ENCODE measurements at places on chromosomes 7 and 10. TPM values are rescaled to one million over a fixed set of nuclear protein-coding genes. Genes with fewer than 3 reads are reported as not detected.

DNA sequence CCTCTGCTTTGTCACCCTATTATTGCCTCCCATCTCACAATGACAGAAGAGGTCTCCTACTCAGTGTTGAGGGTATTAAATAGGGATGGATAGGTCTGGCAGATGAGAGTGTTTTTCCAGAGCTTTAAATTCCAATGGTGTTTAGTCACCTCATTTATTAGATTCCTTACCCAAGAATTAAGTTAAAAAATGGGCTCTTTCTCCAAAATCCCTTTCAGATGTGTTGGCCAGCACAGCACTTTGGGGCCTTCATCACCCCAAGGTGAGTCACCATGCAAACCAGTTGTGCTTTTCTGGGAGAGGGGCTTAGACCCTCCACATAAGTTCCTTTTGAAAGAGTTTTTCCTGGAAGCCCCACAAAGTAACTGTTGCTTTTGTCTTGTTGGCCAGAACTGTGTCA lies 78.4 kb downstream of the CYP26A1 start:
- peak; percentile 36 for DNase-seq

DNA sequence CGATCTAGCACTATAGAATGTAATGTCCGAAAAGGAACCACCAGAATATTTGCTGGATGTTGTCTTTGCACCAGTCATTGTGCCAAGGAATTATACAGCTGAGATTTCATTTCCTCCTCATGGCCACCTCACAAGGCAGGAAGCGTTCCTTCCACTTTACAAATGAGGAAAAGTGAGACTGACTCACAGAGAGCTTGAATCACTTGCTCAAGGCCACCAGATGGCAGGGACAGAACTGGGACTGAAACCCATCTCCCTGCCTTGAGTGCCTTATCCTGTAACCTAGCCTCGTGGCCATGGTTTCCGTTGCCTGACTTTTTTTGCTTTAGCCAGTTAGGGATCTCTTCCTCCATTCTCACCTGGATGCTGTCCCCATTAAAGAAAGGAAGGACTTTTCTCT lies 44.7 kb upstream of the PDZD8 start:
- DNase-seq: peak; percentile 81

DNA sequence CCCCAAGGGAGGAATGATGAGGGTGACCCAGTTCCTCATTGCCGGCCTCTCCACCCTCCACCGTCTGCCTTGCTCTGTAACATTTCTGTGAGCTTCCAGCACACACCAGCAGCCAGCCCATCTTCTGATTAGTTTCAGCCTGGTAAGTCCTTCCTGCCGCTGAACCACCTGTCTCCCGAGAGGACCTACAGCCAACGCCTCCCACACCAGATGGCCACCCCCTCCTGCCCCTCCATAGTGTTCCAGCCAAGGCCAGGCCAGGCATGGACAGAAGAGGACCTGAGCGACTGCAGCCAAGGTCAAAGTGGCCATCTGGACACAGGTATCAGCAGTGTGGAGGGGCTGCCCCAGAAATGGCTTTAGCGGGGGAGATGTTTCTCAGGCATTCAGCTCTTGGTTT lies 170.7 kb upstream of the CTBP2 start:
- DNase-seq: no peak

- DNase-seq: no peak
Measured at GRCh38 chr7:110750931-110751605, 339.9 kb upstream of the LRRN3 start.

DNA sequence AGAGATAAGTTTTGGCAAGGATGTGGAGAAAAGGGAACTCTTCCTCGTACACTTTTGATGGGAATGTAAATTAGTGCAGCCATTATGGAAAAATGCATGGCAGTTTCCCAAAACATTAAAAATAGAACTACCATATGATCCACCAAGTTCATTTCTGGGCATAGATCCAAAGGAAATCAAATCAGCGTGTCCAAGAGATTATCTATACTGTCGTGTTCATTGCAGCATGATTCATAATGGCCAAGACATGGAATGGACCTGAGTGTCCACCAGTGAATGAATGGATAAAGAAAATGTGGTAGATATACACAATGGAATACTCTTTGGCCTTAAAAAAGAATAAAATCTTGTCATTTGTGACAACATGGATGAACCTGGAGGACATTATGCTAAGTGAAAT lies 70.3 kb upstream of the RSU1 start:
- DNase-seq: peak; percentile 21

- no peak for DNase-seq
Measured at GRCh38 chr10:11444531-11445228, 166.8 kb downstream of the USP6NL start.

DNA sequence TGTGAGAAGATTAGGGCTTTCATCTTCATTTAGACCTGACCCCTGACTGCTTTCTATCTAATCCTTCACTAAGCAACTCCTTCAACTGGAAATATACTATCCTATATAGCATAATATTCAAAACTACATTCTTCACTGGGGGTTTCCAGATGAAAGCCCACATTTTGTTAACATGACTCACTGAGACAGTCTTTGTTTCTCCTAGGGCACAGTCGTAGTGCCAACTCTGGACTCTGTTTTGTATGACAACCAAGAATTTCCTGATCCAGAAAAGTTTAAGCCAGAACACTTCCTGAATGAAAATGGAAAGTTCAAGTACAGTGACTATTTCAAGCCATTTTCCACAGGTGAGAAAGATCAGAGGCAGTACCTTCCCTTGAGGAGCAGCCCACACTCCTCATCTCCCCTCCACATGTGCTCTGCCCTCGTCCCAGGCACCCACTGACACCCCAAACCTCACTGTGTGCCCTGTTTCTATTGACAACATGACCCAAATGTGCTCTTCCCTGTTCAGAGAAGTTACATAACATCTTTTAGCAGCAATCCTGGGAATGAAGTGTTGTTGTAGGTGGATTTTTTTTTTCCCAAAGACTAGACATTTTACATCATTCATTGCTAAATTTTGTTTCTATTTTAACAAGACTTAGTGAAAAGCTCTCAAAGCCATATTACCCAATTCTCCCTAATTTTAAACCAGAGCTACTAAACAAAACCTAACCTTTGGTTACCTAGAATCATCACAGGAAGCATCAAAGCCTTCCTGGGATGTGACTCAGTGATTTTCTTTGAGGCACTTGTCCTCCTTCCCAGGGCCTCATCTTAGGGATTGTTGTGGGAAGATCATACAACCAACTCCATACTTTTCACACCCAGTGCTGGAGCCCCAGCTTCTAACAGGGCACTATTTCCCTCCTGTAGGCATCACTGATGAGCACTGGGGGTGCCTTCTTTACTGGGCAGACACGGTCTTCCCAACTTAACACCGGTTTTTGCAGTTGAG lies 10.7 kb downstream of the CYP2E1 start:
- DNase-seq: peak; percentile 8

DNA sequence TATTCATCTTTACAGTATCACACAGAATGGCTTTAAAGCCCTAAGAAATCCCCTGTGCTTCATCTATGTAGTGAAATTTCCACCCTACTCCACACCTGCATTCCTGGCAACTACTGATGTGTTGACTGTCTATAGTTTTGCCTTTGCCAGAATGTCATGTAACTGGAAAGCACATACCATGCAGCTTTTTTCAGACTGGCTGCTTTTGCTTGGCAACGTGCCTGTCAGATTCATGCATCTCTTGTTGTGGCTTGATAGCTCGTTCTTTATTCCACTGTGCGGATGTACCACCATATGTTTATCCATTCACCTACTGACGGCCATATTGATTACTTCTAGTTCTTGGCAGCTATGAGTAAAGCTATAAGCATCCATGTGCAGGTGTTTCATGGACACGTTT lies 30.6 kb downstream of the RBM17 start:
- peak; percentile 27 for DNase-seq

DNA sequence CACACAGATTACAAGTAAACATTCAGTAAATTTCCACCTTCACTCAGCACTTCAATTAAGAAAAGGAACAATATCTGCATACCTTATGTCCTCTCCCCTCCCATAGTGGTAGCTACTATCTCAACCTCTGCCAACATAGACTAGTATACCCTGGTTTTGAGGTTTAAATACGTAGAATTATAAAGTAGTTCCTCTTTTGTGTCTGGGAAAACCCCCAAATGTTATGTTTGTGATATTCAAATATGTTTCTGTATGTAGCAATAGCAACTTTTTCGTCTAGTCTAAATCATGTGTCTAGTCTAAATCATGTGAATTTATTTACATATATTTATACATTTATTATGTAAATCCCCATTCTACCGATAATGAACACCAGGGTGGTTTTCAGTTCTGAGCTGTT lies 13.2 kb upstream of the CAMK2B start:
- no peak for DNase-seq

GRCh38 chr10:129057856-129058663 lies 409.0 kb upstream of the MGMT start:
- DNase-seq: no peak

- DNase-seq: no peak
Measured at GRCh38 chr7:87119581-87119980, 32.7 kb upstream of the DMTF1 start.

DNA sequence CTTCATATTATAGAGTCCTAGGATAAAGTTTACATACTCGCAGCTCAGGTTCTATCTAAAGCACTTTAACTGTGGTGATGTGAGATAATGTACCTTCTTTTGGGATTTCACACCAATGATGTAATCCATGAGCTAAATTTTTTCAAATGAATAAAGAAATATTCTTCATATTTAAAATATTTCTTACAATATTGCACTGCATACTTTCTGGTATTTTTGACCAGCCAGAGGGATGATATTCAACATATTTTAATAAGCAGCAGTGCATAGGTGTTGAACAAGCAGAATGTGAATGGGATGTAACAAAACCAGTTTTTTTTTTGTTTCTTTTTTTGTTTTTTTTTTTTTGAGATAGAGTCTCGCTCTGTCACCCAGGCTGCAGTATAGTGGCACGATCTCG lies 73.2 kb upstream of the TRIM24 start:
- no peak for DNase-seq

GRCh38 chr10:106682175-106682574 lies 482.3 kb downstream of the SORCS1 start:
- peak; percentile 3 for DNase-seq

GRCh38 chr10:102344067-102344466 lies 51.4 kb upstream of the NFKB2 start:
- peak; percentile 96 for DNase-seq

- DNase-seq: no peak
Measured at GRCh38 chr7:137747359-137748031, 99.3 kb downstream of the DGKI start.

DNA sequence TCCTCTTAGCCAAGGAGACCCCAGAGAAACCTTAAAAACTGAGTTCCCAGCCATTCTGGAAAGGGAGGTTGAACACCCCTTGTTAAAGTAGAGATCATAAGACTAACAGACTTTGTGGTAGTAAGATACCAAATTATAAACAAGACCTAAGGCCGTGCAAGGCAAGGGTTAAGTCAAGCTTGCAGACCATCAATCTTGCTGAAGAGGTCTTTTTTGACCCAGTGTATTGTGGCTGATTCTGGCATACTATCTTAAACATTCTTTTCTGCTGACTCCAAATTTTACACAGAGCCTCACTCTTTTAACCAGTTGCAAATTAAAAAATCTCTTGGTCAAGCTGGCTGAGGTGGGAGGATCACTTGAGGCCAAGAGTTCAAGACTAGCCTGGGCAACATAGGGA lies 1.2 kb upstream of the TBRG4 start:
- no peak for DNase-seq

- no peak for DNase-seq
Measured at GRCh38 chr10:97816609-97817008, 33.0 kb upstream of the GOLGA7B start.

DNA sequence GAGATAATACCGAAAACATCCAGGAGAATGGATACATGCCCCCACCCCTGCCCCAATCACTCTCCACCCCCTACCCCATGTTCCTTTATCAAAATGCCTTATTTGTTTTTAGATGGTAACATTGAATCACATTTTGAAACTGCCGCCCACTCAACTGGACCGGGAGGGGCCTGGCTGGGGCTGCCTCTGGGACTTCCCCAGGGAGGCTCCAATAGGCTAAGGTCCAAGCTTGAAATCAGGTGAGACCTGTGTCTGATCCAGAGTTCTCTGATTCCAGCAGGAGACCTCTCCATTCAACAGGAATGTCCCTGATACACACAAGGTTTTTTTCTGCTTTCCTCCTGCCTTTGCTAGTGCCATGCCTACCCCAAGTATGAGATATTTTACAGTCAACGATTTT lies 43.8 kb upstream of the ACSL5 start:
- DNase-seq: no peak

DNA sequence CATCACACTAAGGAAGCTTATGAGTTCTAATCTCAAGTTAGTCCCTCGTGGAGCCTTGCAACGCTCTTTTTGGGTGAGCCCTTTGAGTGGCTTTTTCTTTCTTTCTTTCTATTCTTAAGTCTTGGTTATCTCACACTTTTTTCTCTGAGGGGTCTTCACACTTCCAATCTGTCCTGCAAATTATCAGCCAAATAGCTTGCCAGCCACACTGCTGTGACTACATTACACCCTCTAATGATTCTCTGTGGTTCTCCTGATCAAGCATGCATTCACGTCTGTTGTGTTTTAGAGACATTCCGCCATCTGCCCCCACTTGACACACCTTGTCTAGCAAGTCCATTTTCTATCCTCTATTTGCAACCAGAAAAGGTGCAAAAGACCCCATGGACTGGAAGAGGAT lies 340.2 kb downstream of the THSD7A start:
- no peak for DNase-seq

DNA sequence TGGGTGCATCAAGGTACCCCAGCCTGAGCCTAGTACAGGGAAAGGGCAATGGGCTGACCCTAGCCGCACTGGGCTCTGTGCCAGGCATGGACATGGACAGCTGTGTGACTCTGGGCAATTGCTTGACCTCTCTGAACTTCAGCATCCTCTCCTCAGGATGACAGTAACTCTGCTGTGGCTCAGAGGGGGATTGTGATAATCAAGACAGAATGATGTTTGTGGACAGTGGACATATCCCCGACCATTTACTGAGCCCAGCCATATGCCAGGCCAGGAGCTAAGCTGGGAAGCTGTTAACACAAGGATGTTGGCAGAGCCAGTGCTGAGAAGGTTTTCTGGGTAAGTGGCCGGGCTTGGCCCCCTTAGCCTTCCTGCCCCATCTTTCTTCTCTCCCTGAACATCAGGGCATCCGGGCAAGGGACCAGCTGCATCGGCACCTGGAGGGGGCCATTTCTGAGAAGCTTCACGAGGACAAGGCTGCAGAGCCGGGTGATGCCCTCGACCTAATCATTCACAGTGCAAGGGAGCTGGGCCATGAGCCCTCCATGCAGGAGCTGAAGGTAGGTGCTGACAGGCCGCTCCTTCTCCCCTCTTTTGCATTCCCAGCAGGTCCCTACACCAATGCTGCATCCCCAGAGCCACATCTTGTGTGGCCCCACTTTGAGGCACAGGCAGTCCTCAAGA lies 3.5 kb downstream of the CYP26C1 start:
- no peak for DNase-seq

- DNase-seq: no peak
Measured at GRCh38 chr10:129645487-129645886, 178.4 kb downstream of the MGMT start.

Gene CADPS2
- 2.0 TPM for total RNA-seq

Gene ANKRD1
- total RNA-seq: not detected

Gene OPALIN
- total RNA-seq: not detected

Gene PPP1R9A
- total RNA-seq: 1.0 TPM

Gene NKX2-3
- total RNA-seq: not detected

Gene GIMAP7
- not detected for total RNA-seq
